ENCODE measurements at places on chromosomes 4 and X.

DNA sequence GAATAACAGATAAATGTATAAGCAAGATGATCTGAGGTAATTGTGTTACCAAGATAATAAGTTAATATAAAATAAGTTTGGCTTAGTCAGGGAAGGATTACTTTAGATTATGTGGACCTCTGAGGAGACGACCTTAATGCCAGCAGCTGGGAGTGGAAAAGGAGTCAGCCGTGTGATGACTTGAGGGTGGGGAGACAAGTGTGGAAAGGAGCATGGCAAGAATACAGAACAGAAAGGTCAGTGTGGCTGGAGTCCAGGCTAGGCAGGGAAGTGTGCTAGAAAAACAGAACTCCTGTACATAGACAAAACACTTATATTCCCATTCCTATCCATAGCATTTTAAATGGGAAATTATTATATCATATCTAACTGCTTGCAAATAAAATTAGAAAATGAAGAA, 138.8 kb downstream of the PDLIM5 start:
- no peak for DNase-seq

- no peak for DNase-seq
Measured at GRCh38 chr4:41204400-41204978, 9.9 kb downstream of the APBB2 start.

DNA sequence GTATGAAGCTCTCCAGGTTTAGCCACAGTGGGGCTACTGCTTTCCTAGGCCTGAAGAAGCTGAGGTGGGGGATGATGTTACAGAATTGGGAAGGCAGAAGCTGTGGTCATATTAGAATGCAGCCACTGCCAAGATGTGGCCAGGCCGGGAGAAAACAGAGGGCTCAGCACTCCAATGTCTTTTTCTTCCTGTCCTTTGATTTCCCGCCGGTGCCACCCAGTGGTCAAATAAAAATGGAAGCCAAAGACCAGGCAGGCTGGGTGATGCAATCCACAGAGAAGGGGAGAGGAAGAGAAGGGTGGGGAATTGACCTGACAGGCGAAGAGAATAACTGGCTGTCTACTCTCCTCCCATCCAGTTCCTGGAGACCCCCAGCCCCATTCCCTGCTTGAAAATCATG, 94.9 kb upstream of the SHISA3 start:
- DNase-seq: no peak

- DNase-seq: no peak
Measured at GRCh38 chr4:3073158-3074077, 920 bp downstream of the HTT-AS start.

GRCh38 chr4:120869613-120870278, 52.8 kb downstream of the PRDM5 start:
- DNase-seq: no peak
